ENCODE measurements at places on chromosomes 7 and 10. TPM values are rescaled to one million over a fixed set of nuclear protein-coding genes. Genes with fewer than 3 reads are reported as not detected.

Gene GIMAP1
- 23.0 TPM for total RNA-seq

Gene GRM3
- total RNA-seq: not detected

Gene ZNF775
- 2.1 TPM for total RNA-seq

Gene NRCAM
- not detected for total RNA-seq

DNA sequence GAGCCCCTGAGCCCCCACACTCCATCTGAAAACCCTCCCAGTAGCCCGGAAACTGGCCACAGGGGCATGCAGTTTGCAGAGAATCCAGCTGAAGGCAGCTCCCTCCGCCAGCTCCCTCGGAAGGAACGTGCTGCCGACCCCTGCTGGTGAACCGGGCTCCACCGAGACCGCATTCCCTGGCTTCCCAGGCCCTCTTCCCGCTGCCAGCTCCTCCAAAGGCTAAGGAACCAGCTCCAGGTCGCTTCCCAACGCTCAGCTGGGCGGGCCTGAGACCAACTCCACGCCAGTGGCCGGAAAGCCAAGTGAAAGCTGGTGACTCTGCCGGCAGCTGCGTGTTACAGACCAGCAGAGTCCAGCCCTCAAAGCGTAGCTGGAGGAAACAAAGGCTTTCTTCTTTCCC is 35.8 kb downstream of the GPER1 start:
- no peak for DNase-seq

GRCh38 chr10:33155720-33156638 is 178.5 kb downstream of the NRP1 start:
- DNase-seq: no peak

DNA sequence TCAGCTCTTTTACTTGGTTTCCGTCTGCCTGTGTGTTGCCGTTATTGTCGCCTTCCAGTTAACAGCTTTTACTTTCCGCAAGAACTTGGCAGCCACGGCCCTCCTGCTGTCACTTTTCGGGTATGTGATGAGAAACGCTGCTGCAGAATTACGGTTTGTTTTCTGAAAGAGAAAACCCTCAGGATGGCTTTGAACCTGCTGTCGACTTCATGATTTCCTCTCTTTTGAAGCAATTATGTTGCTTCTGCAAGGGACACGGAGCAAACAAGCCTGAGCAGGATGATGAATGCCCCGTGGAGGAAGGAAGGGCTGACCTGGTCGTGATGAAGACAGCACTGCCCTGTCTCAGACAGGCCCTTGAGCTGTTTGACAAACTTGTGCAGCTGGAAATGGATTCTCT is 339.8 kb downstream of the ABCA13 start:
- DNase-seq: no peak

- DNase-seq: no peak
Observed at GRCh38 chr7:30251708-30252329, 32.6 kb upstream of the ZNRF2 start.

DNA sequence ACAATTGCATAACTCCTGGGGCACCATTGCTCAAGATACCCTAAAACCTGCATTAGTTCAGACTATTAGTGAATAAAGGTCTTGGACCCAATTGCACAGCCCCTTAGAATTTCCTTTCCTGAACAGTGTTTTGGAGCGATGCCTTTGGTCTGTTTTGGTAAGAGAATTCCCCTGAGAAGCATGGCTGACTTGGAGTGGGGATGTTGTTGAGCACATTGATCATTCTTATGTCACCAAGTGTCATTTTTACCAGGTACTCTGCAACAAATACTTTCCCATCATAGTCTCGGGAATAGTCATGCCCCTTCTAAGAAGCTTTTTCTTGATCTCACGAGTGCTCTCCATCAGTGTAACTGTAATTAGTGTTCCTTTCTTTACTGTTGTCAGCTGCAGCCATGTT is 229.7 kb downstream of the GFRA1 start:
- DNase-seq: no peak

- no peak for DNase-seq
Observed at GRCh38 chr10:129320340-129320739, 146.7 kb upstream of the MGMT start.

DNA sequence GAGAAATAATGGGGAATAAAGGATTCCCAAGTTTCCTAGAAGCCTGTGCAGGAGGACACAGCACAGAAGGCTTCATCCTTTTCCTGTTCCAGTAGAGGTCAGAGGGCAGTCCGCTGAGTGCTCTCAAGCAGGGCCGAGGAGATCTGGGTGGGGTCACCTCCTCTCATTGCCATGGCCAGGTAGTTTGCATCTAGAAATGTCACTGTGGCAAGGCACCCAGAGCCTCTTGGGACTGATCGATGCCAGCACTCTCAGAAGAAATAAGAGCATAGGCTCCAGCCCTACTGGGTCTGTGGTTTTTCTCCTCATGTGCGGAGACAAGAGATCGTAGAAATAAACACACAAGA is 7.9 kb downstream of the NUB1 start:
- DNase-seq: no peak
